ENCODE measurements at places on chromosomes 4 and X. TPM values are rescaled to one million over a fixed set of nuclear protein-coding genes. Genes with fewer than 3 reads are reported as not detected.

- peaks cover 5% of the 10 kb centered on the region for H3K4me1 ChIP-seq
- H3K27me3 ChIP-seq = no peaks in the 10 kb centered on the region
- peak; percentile 28 for DNase-seq
- H3K36me3 ChIP-seq = no peaks in the 10 kb centered on the region
- no peak overlapping the region for H3K4me3 ChIP-seq
These were observed 2.5 kb upstream of the BRWD3 start for GRCh38 chrX:80812176-80812575.

DNA sequence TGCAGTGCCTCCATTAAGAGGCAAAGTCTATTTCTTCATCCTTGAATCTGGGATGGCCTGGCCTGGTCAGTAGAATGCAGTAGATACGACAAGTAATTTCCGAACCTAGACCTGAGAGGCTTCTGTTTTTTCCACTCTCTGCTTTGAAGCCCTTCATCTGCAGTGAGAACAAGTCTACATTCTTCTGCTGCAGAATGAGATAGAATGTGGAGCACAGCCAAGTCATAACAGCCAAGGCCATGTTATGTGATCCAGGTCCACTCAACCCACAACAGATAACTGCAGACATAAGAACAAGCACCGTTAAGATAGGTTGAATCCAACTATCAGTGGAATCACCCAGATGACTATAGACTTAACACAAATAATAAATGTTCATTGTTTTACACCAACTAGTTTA is 1297.7 kb downstream of the C4orf33 start:
- H3K4me3 ChIP-seq = no peak overlapping the region
- no peaks in the 10 kb centered on the region for H3K27me3 ChIP-seq
- no peak overlapping the region for H3K27ac ChIP-seq
- no peaks in the 10 kb centered on the region for H3K36me3 ChIP-seq

DNA sequence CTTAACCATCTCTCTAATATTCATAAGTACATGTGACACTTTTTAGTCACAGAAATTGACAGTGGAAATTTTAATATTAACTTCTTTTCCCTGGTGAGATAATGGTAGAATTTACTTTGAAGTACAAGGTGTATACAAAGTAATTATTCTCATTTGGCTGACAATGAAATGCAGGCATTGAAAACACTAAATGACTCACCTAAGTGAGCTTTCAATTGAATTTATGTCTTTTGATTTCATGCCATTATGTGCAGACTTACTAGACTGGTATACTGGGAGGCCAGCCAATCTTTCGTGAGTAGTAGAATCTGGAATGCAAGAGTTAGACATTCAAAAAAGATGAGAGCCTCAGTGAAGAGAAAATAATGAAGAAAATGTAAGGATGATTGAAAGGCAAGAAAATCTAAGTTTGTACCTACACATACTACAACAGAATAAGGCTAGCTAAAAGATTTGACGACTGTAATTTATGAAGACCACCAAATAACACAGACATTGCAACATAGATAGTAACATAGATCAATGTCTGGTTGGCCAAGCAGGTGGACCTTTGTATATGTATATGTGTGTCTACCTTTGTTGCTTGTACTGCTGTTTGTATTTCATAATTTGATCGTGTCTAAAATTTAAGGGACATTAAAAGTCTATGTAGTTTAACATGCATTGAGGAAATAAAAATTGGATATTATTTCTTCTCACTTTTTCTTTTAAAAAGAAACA is 459.7 kb downstream of the IL15 start:
- H3K36me3 ChIP-seq = no peaks in the 10 kb centered on the region
- H3K4me3 ChIP-seq = no peak overlapping the region
- peak overlapping the region; percentile 57 for H3K27ac ChIP-seq
- peak; percentile 98 for DNase-seq
- H3K4me1 ChIP-seq = peaks cover 22% of the 10 kb centered on the region
- H3K27me3 ChIP-seq = no peaks in the 10 kb centered on the region

The CPZ gene
- 6.3 TPM for total RNA-seq

The GYG2 gene
- total RNA-seq = 16.3 TPM

GRCh38 chr4:151644622-151645021 is 116.2 kb downstream of the GATB start:
- no peaks in the 10 kb centered on the region for H3K36me3 ChIP-seq
- H3K4me3 ChIP-seq = no peak overlapping the region
- H3K4me1 ChIP-seq = no peaks in the 10 kb centered on the region
- H3K27me3 ChIP-seq = no peaks in the 10 kb centered on the region
- no peak for DNase-seq

DNA sequence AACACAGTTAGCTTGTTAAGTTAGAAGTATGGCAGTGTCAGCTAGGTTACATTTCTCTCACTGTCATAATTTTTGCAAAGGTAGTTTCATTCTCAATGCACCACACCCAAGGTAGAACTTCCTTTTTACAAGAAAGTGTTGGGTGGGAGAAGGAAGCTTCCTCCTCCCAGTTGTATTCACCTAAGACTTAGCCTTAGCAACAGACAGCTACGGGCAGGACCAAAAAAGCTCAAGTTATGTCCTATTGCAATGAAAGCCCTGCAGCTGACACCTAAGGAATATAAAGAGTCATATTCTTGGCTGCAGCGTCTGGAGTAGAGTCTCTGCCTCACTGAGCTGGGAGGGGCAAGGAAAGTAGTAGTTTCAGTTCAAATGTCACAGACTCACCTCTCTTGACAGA is 25.1 kb upstream of the PRDM8 start:
- H3K4me1 ChIP-seq = peaks cover 19% of the 10 kb centered on the region
- no peaks in the 10 kb centered on the region for H3K36me3 ChIP-seq
- DNase-seq = no peak
- no peaks in the 10 kb centered on the region for H3K27me3 ChIP-seq
- H3K27ac ChIP-seq = no peak overlapping the region

- no peaks in the 10 kb centered on the region for H3K27me3 ChIP-seq
- H3K4me3 ChIP-seq = no peak overlapping the region
- no peaks in the 10 kb centered on the region for H3K36me3 ChIP-seq
- H3K4me1 ChIP-seq = no peaks in the 10 kb centered on the region
- no peak overlapping the region for H3K27ac ChIP-seq
- DNase-seq = peak; percentile 34
These were observed 119.4 kb upstream of the C1GALT1C1 start for GRCh38 chrX:120749141-120749846.

DNA sequence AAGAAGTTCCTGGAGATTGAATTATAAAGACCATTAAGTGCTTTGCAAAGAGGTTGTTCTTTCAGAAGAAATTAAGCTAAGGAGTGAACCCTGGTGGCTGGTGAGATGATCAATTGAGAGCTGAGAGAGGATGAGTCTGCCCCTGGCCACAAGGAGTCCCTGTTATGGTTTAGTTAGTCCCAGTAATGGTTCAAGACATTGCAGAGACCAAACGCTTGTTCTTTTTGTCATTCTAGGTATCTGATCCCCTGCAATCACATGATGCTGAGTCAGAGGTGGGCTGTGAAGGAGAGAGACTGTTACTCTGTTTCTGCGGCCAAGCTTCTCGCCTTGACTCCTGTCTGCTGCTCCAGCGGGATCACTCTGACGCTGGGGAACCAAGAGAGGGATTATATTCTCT is 114.5 kb downstream of the GATB start:
- H3K4me1 ChIP-seq = no peaks in the 10 kb centered on the region
- no peak overlapping the region for H3K4me3 ChIP-seq
- H3K36me3 ChIP-seq = no peaks in the 10 kb centered on the region
- H3K27me3 ChIP-seq = no peaks in the 10 kb centered on the region
- H3K27ac ChIP-seq = no peak overlapping the region

DNA sequence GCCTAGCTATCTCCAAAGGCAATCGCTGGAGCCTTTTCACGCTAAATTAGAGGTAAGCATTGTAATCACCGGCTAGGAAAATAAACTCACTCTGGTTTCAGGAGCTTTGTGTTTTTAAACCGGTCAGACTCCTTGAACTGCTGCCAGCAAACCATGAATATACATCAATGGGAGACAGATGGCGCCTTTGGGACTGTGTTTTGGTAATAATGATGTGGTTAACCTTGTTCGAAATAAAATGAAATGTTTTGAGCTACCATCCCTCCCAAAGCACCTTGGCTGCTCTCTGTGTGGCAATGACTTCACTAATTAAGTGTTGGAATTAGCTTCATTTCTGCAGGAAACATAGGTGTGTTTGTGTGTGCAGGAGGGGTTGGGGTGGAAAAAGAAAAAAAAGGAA is 65.3 kb downstream of the CLNK start:
- H3K27ac ChIP-seq = no peak overlapping the region
- no peaks in the 10 kb centered on the region for H3K27me3 ChIP-seq
- no peaks in the 10 kb centered on the region for H3K36me3 ChIP-seq

GRCh38 chr4:145982791-145983190 is 44.2 kb upstream of the ZNF827 start:
- no peak for DNase-seq
- H3K36me3 ChIP-seq = no peaks in the 10 kb centered on the region
- no peaks in the 10 kb centered on the region for H3K4me1 ChIP-seq
- H3K4me3 ChIP-seq = no peak overlapping the region
- H3K27me3 ChIP-seq = no peaks in the 10 kb centered on the region
- no peak overlapping the region for H3K27ac ChIP-seq

DNA sequence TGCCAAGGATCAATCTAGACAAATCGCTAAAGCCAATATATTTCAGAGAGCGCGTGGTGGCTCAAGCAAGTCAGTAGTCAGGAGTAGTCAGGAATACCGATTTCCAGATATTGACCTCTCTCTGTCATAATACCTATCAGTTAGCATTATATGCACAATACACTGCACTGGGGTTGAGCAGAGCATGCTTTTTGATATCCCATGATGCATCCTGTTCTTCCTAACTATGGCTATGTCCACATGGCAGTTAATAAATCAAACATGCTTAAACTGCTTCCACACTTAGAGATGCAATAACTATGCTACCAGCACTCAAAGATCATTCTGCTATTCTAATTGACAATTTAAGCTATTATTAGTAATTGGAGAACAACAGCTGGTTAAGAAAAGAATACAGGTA is 6.2 kb downstream of the BRWD3 start:
- H3K27ac ChIP-seq = no peak overlapping the region
- no peaks in the 10 kb centered on the region for H3K36me3 ChIP-seq
- DNase-seq = no peak

GRCh38 chr4:94352163-94352562 is 9.5 kb upstream of the HPGDS start:
- DNase-seq = no peak
- no peaks in the 10 kb centered on the region for H3K4me1 ChIP-seq
- H3K27me3 ChIP-seq = no peaks in the 10 kb centered on the region
- no peak overlapping the region for H3K27ac ChIP-seq
- H3K4me3 ChIP-seq = no peak overlapping the region
- no peaks in the 10 kb centered on the region for H3K36me3 ChIP-seq

The NXF2 gene
- not detected for total RNA-seq

DNA sequence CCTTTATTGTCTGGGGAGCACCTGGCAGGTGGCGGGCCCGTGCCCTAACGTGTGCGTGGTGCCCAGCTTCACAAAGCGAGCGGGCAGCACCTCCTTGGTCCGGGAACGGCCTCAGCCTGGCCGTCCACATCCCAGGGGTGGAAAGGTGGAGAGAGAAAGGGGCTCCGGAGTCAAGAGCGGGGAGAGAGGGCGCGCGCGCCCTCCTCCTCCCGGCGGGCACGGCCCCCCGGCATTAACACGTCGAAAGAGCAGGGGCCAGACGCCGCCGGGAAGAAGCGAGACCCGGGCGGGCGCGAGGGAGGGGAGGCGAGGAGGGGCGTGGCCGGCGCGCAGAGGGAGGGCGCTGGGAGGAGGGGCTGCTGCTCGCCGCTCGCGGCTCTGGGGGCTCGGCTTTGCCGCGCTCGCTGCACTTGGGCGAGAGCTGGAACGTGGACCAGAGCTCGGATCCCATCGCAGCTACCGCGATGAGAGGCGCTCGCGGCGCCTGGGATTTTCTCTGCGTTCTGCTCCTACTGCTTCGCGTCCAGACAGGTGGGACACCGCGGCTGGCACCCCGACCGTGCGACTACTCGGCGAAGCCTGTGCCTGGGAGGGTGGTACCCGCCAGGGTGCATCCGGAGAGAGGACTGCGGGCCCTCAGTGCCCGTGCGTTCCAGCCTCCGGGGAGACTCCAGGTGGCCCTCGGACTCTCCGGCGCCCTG is at the start of gene KIT:
KIT (plus strand) TSS at position 407 of the 701 bp plus-strand sequence; CDS start at position 465, 58 bp downstream.
- peaks cover 29% of the 10 kb centered on the region for H3K4me1 ChIP-seq
- H3K27ac ChIP-seq = no peak within 1 kb of the TSS
- peak within 1 kb of the TSS; percentile 70 for H3K4me3 ChIP-seq

GRCh38 chr4:127352220-127353113 is 280.3 kb upstream of the INTU start:
- no peak for DNase-seq
- H3K4me1 ChIP-seq = no peaks in the 10 kb centered on the region

The FRMPD4 gene
- 0.19 TPM for total RNA-seq

DNA sequence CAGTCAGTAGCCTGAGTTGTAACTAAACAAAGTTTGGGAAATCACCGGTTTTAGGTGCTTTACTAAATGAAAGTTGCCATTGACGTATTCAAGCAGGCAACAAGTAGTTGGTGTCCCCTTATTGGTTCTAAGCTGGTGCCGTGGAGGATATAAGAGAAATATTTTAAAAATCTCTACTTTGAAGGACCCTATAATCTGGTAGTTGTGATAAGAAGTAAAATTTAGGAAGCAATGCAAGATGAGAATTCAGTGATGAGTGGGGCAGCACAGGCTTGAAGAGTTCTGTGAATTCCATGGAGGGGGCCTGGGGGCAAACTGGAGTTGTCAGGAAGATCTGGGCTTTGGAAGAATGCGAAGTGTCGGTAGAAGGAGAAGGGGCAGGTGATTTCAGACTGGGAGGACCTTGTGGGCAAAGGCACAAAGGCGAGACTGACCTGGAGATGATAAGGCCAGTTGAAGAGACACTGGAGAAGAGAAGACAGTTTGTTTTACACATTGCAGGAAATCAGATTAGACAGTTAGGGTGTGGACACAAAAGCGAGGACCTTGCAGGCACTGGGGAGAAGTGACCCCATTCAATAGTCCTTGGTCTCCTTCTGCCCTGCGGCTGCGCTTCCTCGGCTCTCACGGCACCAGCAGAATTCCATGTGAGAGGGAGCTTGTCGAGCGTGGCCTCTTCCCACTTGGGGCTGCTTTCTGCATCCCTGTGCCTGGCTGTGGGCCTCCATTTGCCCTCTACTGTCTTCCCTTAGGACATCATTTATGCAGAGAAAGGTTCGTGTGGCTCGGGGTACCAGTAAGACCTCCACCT is 1.3 kb downstream of the RHOH start:
- H3K36me3 ChIP-seq = no peaks in the 10 kb centered on the region
- H3K27me3 ChIP-seq = no peaks in the 10 kb centered on the region
- DNase-seq = no peak
- no peak overlapping the region for H3K4me3 ChIP-seq
- H3K4me1 ChIP-seq = no peaks in the 10 kb centered on the region

- H3K27me3 ChIP-seq = no peaks in the 10 kb centered on the region
- H3K4me3 ChIP-seq = no peak overlapping the region
- H3K36me3 ChIP-seq = no peaks in the 10 kb centered on the region
- DNase-seq = no peak
These were observed 34.7 kb downstream of the NUP62CL start for GRCh38 chrX:107171369-107172102.

GRCh38 chr4:75904076-75904475 is 1.8 kb upstream of the PPEF2 start:
- H3K27me3 ChIP-seq = peaks cover 4% of the 10 kb centered on the region
- H3K36me3 ChIP-seq = no peaks in the 10 kb centered on the region
- H3K4me1 ChIP-seq = no peaks in the 10 kb centered on the region
- H3K27ac ChIP-seq = no peak overlapping the region
- DNase-seq = no peak
- H3K4me3 ChIP-seq = no peak overlapping the region

- no peak overlapping the region for H3K27ac ChIP-seq
- no peak overlapping the region for H3K4me3 ChIP-seq
- no peak for DNase-seq
- H3K27me3 ChIP-seq = no peaks in the 10 kb centered on the region
These were observed 57.2 kb downstream of the YIPF6 start for GRCh38 chrX:68556036-68556435.

Measured in astrocyte (in vitro differentiated cells and primary cell).